AG10803 (cell line): ENCODE measurements at places on chromosomes 13 and 19.
A peak's percentile ranks its signal among the peaks of the same experiment; 100 is the strongest.

- no peak for DNase-seq
Measured at GRCh38 chr13:31042481-31043165, 110.2 kb downstream of the TEX26 start.

- DNase-seq, result no peak
Measured at GRCh38 chr19:4087787-4088679, 21.3 kb upstream of the ZBTB7A start.

DNA sequence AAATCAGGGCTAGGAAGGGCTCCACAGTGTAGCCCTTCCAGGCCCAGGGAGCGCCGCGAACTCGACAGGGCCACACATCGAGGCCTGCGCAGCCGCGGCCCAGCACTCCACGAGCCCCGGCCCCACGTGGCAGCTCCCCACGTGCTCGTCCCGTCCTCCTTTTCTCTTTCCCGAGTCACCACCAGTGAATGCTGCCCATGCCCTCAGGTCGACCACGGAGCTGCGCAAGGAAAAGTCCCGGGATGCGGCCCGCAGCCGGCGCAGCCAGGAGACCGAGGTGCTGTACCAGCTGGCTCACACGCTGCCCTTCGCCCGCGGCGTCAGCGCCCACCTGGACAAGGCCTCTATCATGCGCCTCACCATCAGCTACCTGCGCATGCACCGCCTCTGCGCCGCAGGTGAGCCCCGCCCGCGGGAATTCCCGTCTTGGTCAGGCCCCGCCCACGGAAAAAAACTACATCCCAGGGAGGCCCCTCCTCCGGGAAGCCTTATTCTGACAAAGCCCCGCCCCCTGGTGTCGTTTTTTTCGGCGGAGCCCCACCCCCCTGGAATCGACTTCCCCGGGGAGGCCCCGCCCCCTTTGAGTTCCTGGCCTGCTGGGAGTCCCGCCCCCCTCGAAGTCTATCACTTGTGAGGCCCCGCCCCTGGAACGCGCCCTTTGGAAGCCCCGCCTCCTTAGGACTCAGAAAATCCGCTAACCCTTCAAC, 7.0 kb downstream of the HIF3A start:
- DNase-seq, result no peak

- no peak for DNase-seq
Measured at GRCh38 chr13:22062478-22063205, 391.8 kb downstream of the FGF9 start.

- DNase-seq, result peak; percentile 68
Measured at GRCh38 chr19:28883241-28883693, 329.7 kb downstream of the UQCRFS1 start.

DNA sequence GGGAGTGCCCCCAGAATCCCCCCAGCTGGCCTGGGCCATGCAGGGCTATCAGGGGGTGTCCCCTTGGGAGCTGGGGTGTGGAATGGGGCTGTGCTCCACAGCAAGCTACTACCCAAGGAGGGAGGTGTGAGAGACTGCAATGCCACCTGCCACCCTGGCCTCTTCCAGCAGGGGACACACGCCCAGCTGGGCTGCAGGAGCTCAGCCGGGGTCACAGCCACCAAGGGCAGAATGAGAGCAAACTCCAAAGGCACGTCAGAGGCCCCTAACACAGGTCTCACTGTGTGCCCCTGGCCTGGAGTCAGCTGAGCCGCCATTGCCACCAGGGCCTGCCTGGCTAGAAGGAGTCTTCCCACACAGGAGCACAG, 55.5 kb downstream of the MLLT1 start:
- DNase-seq, result no peak

DNA sequence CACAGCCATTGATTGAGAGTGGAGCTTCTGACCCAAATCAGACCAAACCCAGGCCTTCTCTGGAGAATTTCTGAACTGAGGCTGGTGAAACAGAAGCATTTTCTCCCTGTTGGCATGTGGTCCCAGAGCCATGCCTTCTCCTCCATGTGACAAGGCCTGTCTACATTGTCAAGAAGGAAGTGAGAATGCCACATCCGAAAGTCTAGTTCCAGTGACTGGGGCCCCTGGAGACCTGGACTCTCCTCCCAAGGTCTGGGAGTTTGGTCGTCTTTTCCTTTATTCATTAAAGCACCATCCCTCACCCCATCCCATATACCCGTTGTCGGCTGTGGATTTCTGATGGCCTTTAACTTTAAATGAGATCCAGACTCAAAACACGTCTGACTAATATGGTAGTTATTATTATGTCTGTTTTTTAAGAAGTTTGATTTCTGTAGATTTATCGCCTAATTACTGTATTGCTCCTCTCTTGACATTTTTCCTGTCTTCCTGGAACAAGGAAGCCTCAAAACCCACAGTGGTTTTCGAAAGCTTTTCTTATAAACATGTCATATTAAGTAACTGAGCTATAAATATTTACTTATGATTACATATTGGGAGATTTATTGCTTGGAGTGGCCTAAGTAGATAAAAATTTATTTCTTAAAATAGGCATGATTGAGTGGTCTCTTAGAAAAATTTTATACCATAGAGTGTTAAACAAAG, 128.3 kb upstream of the FRY start:
- DNase-seq, result no peak

- no peak for DNase-seq
Measured at GRCh38 chr19:39251846-39252245, 3.2 kb upstream of the IFNL4 start.

DNA sequence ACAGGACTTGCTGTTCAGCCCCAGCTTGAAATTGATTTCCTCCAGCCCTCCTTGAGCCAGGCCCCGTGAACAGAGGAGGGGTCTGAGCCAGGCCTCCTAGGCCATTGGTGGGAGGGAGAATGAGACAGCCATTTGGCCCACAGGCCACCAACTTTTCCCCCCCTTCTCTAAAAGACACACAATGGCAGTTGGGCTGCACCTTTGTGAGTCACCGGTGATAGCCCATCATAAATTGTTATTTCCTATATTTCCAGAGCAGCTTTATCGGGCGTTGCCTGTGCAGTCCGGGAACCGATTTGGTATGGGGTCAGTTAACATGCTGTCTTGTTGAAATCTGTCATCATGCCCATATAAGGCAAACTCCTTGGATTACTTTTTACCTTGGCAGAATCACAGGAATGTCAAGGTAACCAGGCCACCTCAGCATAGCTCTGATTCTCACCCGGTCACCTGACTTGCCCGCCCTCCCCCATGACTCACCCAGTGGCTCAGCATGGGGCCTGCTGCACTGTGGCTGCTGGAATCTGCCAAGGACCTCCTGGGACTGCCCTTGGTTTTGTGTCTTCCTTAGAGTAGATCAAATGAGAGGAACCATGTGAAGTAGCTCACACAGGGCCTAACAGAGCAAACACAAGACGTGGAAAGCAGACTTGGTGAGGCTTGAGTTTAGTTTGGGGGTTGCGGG, 36.1 kb downstream of the ACTN4 start:
- DNase-seq, result peak; percentile 89

DNA sequence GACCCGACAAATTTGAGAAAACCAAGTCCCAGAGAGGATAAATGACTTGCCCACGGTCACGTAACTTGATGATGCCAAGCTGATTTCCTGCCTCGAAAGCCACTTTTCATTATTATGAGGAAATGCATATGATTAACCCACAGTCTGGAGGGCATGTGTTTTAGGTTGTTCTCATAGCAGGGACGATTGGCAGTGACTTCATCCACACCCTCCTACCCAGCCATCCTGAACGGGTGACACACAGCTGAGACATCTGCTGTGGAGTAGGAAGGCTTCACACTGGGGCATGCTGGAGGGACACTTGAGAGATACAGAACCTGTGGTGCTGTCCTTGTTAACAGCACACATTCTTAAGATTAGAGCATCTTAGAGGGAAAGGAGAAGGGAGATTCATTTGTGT, 65.4 kb upstream of the WDFY2 start:
- DNase-seq, result peak; percentile 55

DNA sequence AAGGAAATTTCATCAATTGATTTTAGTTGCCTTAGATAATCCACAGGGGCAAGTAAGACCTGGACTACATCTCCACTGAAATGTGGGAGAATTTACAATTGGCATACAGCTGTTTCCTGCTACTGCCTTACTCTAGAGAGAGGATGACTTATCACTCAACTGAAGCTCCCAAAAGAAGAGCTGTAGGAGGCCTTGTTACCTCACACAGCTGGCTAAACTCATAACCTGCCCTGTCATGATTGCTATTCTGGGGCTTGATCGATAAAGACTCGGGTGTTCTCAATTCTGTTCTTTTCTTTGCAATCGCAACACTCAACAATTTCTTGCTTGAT, 1396.4 kb downstream of the EFNB2 start:
- DNase-seq, result no peak

DNA sequence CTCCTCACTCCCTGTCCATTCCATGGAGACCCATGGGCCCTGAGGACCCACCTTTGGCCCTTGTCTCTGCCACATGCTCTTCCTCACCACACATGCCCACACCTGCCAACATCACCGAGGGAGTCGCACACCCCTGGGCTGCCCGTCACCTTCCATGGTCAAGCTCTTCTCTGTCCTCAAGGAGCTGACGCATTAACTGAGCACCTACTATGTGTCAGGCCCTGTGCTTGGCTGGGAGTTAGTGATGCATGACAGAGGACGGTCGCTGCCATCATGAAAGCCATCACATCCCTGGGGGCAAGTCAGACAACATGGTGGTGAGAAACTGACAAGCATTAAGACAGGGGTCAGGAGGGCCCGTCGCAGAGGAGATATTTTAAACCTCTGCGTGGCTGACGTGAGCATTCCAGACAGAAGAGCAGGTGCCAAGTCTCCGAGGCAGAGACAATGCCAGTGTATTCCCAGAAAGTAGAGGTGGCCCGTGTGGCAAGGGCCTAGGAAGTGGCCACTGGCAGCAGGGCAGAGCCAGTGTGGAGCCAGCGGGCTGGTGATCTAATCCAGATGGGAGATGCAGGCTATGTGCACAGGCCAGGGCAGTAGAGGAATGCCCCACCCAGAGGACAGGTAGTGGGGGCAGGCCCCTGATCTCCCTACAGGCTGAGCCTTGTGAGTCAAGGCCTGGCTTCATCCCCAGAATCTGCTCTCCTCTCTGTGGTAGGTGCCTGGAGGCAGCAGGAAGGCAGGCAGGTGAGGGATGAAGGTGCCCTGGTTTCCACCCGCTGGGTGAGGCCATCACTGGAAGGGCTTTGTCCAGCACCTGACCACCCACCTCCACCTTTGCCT, 21.2 kb downstream of the ELAVL1 start:
- DNase-seq, result no peak

DNA sequence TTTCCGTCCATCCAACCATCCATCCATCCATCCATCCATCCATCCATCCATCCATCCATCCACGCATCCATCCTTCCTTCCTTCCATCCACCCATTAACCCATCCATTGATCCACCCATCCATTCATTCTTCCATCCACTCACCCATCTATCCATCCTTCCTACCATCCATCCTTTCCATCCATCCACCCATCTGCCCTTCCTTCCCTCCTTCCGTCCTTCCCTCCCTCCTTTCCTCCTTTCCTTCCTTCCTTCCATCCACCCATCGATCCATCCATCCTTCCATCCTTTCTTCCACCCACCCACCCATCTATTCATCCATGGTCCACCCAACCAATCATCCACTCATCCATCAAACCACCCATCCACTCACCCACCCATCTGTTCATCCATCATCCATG, 70.1 kb downstream of the MLLT1 start:
- DNase-seq, result no peak

DNA sequence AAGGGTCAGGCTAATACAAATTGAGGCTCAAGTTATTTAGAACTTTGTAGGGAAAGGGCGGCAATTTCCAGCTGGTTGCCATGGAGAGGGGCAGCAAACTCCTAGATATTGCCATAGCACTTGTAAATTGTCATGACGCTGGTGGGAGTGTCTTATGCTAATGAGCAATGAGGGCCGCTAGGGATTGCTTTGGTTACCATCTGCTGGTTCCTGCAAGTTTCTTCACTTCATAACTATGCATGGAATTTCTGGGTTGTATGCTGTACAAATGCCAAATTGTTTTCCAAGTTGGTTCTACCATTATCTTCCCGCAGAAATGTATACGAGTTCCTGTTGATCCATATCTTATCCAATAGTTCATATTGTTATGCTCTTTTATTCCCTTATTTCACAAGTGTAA, 1339.4 kb downstream of the EFNB2 start:
- DNase-seq, result peak; percentile 54

DNA sequence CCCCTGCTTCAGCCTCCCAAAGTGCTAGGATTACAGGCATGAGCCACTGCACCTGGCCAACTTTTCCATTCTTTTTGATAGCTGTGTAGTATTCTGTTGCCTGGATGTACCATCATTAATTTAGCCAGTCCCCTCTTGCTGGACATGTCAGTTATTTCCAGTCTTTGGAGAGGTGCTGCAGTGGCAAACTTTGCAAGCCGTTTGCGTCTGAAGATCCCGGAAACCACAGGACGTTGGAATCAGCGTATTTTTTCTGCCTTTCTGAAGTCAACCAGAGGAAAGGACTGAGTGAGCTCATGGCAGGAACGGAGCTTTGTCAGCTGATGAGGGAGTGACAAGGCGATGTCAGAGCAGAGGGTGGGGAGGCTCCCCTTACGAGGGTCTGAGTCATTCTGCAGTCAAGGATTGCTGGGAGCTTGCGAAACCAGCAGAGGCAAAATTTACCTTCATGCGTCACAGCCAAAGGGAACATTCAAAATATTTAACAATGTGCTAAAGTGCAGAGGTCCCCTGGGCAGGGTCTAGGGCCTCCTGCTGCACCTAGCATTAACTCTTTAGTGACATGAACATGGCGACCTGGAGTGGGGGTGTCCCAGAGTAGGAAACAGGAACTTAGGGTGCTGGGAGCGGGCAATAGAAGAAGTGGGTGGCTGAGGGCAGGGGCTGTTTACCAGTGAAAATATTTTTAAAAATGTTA, 5.6 kb downstream of the C5AR1 start:
- peak; percentile 89 for DNase-seq

GRCh38 chr19:46068345-46069258, 27.8 kb upstream of the IGFL4 start:
- peak; percentile 85 for DNase-seq

- no peak for DNase-seq
Measured at GRCh38 chr13:45847554-45848224, 3.9 kb downstream of the SIAH3 start.

- DNase-seq, result no peak
Measured at GRCh38 chr13:94050686-94051085, 428.8 kb downstream of the DCT start.

DNA sequence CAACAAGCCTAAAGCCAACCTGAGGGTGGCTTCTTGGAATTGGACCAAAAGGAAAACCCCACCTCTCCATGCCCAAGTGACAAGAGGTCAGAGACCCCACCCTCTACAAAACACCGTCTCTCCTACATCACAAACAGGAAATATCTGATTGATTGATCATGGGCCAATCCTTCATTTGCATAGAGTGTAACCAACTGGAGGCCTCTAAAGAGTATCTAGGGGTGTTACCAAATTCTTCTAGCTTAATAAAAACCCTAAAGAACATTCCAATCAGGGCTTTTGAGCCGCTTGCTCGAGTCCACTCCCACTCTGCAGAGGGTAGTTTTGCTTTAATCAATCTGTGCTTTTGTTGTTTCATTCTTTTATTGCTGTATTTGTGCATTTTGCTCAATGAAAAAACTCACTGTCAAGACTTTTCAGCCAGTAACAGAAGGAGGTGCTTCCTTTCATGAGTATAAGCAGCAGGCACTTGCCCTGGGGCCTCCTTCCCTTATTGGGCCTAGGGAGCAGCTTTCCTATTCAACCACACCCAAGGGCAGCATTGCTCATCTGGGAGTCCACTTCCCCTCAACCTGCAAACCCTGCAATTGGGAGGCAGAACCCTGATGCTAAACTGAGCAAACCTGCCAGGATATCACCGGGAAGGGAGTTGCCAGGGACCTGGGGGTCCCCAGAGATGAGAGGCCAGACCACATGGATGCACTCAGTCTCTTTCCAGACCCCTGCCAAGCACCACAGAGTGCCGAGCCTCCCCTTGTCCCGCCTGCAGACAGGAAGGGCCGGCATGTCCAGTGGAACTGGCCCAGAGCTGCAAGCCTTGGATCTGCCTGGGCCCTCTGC, 154.3 kb upstream of the VSTM2B start:
- no peak for DNase-seq

GRCh38 chr19:383922-384798, 24.8 kb downstream of the C2CD4C start:
- DNase-seq, result no peak
